Peyer's patch (tissue), 4 donors: ENCODE measurements at places on chromosomes 7 and 10. TPM values are rescaled to one million over a fixed set of nuclear protein-coding genes. Genes with fewer than 3 reads are reported as not detected.

DNA sequence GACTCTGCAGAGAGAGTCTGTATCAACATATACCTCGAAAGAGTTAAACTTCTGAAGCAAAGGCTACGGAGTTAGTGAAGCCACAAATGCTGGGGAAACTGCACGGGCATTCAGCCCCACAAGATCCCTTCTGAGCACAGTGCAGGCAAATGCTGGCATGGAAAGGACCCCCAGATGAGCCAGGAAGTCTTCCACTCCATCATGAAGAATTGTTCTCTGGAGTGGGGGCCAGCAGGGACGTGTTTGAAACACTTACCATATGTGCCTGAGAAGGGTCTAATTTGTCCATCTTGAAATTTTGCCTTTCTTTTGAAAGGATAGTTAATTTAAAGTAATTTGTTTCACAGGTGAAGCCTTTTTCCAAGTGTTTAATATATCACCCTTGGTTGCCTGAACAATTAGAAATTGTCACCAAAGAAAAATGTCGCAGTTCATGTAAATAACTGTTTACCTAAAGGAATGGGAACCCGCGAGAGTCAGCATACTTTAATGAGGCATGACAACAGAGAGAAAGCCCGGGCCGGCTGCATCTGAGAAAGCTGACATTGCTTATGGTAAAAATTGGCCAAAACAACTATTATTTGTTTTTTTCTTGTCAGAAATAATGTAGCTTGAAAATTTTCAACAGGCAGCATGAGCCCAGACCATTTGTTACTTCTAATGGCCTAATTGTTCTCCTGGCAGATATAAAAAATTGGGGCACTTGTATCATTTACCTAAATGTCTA is 287.6 kb upstream of the MGMT start:
- DNase-seq = no peak

- no peak for DNase-seq
These were observed 59.6 kb downstream of the CARD11 start for GRCh38 chr7:2984091-2984490.

GRCh38 chr10:79077488-79078173 is 8.9 kb downstream of the ZMIZ1 start:
- DNase-seq = no peak

- DNase-seq = no peak
These were observed 3.5 kb upstream of the NSMCE4A start for GRCh38 chr10:121978511-121978910.

GRCh38 chr7:29606287-29606721 is 42.7 kb downstream of the PRR15 start:
- DNase-seq = peak; percentile 83

GRCh38 chr7:9453521-9453920 is 1020.1 kb downstream of the NXPH1 start:
- no peak for DNase-seq

GRCh38 chr7:56639173-56639746 is 493.0 kb downstream of the ZNF479 start:
- no peak for DNase-seq

DNA sequence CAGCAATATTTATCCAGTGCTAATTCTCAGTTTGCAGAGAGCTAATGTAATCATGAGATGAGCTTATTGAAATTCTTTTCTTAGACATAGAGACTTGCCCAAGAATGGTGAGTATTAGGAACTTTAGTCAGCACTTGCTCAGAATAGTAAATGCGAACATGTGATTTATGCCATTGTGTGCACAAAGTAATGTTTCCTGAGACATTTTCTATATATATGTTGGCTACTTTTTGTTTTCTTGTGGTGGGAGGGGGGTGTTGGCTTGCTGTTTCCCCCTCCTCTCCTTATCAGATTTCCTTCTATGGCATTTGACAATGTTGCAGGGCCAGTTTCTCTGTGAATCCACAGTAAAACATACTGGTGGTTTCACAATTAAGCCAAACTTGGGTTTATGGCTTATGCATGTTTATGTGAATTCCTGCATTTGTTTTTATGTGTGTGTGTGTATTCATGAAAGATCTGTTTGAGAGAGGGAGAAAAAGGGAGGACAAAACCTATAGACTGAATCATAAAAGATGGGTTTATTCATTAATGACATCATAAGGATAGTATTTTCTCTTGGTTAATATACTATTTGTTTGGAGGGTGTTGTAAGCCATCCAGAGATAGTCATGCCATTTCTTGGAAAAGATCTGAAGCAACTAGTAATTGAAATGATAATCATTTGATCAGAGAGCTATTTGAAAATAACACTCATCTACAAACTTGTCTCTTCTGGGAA is 36.3 kb downstream of the ARID5B start:
- no peak for DNase-seq

Gene CDK6
- total RNA-seq = 68.4 TPM

Gene SYNPO2L
- total RNA-seq = not detected

Gene AKR1D1
- not detected for total RNA-seq

Gene C7orf33
- total RNA-seq = not detected
